ENCODE measurements at places on chromosomes 2 and 18. TPM values are rescaled to one million over a fixed set of nuclear protein-coding genes. Genes with fewer than 3 reads are reported as not detected.

The MTX2 gene
- total RNA-seq, result 20.8 TPM

The SKOR2 gene
- total RNA-seq, result not detected

The GFPT1 gene
- 56.1 TPM for total RNA-seq

The TSGA10 gene
- total RNA-seq, result 2.1 TPM

The CNDP1 gene
- total RNA-seq, result not detected

The ANKRD53 gene
- 2.4 TPM for total RNA-seq

The STPG4 gene
- total RNA-seq, result 0.49 TPM

The CREG2 gene
- total RNA-seq, result under 0.01 TPM

The DTNB gene
- total RNA-seq, result 9.4 TPM

The MOCOS gene
- total RNA-seq, result 14.5 TPM

The FBXO15 gene
- not detected for total RNA-seq

The LRP1B gene
- 0.32 TPM for total RNA-seq

The CCDC74A gene
- total RNA-seq, result 12.0 TPM

The MC2R gene
- total RNA-seq, result not detected

The KLHL41 gene
- 0.97 TPM for total RNA-seq

The CNOT9 gene
- 46.6 TPM for total RNA-seq

The CCDC74B gene
- total RNA-seq, result 10.2 TPM

The TLX2 gene
- not detected for total RNA-seq

The OTX1 gene
- total RNA-seq, result 0.49 TPM

The RNF181 gene
- 168 TPM for total RNA-seq

The LRRTM4 gene
- not detected for total RNA-seq

The ZNF407 gene
- total RNA-seq, result 24.2 TPM

All from hair follicle dermal papilla cell (primary cell).